Activated T-helper 1 cell treated with Interleukin-2 at 50 U/mL for 16 hours (primary cell): ENCODE measurements at places on chromosomes 1 and 21.

DNA sequence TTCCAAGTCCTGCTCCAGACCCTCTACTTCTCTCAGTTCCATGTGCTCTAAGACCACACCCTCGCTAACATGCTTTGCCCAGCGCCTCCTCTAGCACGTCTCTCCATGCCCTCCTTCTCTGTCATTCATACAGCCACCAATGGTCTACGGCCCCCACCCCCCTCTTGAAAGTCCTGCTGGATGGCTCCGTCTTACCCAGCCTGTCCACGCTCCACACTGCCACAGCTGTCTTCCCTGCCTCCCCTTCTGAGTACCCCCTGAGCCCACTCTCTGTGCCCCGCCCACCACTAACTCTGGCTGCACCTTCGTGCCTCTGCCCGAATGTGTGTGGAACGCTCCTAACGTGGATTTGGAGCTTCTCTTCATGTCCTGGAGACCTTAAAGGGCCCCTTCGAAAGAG lies 244.6 kb downstream of the TRABD2B start:
- no peak for DNase-seq

DNA sequence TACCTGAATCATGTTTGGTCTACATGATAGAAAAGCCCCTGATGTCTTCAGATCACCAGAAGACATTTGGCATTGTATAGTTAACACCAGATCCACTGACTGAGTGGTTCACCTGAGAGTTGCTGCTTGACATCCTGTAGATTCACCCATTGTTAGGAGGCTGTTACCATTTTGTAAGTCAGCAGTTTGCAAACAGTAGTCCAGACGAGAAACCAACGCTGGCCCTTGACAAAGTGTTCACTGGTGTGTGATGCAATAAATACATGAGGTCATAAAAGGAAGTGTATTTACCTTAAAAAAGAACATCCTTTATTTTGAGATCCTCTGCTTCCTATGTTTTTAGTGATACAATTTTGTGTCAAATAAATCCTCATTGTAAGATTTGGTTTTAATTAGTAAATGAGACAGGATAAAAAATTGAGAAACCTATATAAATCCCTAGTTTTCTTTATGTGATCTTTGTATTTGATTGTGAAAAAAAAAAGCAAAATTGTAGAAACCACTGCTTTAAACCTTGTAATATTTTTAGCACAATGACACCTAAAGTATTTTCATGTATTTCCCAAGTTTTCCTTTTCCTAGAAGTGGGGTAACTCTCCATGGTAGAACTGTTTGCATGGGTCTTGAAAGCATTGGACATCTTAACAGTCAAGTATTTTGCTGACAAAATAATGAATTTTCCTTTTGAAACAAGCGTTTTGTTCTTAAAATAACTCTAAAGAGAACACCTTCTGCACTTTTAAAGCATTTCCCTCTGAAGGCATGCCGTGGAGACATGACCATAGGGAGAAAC lies 204.3 kb downstream of the FGGY start:
- DNase-seq, result no peak

DNA sequence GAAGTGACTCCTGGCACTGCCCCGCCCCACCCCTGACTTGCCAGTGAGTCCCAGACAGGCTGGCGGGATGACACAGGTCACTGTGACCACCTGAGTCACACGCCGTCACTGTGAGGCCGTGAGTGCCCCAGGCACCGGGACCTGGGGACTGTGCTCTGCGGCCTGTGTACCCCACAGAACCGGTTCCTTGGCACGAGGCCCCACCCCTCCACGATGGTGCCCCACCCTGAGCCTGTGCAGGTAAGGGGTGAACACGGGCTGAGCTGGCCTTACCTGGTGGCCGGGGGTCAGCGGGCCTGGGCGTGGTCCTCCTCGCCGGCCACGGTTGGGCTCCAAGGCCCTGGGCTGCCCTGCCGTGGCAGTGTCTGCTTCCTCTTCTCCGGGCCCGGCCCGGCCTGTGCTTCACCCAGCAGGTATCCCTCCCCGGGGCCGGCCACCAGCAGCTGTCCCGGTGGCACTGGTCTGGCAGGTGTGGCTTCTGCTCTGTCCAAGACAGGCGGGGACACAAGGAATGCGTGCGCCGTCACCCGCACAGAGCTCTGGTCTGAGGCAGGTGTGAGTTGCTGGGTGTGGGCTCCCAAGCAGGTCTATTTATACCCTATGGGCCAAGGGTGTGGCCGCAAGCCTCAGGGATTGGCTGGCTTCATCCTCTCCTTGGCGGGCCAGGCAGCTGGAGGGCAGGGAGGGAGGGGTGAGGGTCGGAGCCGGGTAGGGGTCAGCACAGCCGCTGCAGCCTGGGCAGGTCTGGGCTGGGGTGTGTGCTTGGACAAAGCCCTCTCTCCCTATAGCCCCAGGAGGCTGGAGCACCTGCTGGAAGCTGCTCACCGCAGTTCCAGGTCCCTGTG lies at the start of gene RNF223:
RNF223 (minus strand) TSS at position 564 of the 845 bp plus-strand sequence. CDS start 1,740 bp downstream, outside the sequence.
- DNase-seq, result no peak

DNA sequence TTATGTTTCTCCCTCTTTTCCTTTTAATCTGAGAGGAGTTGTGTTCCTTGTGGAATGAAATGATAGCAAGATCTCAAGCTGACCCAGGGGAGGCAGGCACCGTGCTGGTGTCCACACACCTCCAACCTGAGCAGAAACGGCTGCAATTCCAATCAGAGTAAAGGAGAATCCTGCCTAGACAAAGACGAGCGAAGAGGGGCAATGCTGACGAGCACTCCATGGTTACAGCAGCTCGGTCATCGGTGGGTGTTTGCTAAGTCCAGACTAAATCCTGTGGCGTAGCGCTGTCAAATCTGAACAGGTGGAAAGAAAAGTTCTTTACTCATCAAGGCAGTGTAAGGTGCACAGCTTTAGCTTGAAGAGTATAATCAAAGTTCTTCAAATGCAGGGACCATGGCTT lies 74.8 kb downstream of the PLD5 start:
- no peak for DNase-seq

DNA sequence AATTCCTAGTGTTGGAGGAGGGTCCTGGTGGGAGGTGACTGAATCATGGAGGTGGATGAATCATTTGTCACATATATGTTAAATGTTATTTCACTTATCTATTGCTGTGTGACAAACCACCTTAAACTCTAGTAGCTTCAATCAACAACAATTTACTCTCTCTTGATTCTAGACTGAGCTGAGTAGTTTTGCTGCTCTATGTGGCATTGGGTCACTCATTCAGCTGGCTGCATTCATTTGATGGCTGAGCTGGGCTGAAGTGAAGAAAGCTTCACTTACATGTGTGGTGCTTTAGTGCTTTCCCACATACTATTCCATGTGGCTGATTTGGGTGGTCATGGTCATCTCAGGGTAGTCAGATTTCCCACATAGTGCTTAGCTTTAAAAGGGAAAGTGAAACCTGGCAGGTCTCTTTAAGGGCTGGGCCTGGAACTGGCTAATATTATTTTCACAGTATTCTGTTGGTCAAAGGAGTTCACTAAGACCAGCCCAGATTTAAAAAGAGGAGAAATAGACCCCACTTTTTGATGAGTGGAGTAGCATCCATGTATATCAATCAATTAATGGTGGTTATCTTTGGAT lies 10.5 kb downstream of the DNAH14 start:
- DNase-seq, result no peak
